ENCODE measurements at places on chromosomes 1 and 21. TPM values are rescaled to one million over a fixed set of nuclear protein-coding genes. Genes with fewer than 3 reads are reported as not detected.

DNA sequence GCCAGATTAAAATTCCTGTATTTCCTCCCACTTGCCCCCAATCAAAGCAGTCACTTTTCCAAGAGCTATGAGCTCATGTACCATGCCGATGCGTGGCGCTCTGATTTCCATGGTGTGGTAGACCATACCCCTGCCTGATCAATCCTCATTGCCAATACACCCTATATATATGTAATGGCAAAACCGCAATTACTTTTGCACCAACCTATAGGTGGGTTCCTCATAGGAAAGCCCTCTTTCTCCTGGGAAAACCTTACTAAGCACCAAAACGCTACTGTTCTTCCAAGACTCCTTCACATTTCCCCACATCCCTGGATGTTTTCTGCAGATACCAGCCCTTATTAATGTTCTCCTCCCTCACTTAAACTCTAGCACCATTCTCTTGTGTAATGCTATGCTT lies 11.0 kb downstream of the KCNJ6 start:
- DNase-seq, result no peak

DNA sequence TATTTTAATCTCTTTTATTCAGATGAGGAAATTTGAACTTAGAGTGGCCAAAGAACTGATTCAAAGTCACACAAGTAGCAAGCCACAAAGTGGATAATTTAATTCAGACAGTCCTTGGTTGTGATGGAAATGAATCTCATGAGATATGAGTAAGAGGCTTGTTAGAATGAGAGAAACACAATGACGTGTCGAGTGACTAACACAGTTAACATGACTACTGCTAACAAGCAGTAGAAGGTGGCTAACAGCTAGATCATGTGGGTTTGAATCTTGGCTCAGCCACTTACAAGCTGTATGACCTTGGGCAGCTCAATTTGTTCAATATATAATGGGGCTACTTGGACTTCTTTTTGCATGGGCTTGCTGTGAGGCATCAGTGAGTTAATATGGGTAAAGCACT lies 104.5 kb upstream of the LMO4 start:
- DNase-seq, result no peak

- DNase-seq, result peak; percentile 74
Observed at GRCh38 chr1:44609412-44609767, 64.9 kb downstream of the TMEM53 start.

GRCh38 chr1:14881775-14882672 lies 271.5 kb upstream of the TMEM51 start:
- no peak for DNase-seq

DNA sequence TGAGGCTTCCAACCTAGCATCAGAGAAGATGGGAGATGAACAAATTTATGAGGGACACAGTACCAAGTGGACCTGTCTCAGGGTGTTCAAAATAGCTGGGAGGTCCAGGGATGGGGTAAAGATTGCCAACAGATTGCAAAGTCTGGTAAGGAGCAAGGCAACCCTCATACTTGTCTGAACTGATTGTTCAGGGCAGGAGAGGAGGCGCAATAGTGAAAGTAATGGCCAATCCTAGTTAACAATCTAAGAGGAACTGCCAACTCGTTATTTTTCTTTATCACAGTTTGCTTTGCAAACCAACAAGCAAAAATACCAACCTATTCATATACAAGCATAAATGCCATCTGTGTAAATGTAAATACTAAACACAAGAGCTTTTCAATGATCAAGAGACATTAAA lies 78.4 kb upstream of the S1PR1 start:
- no peak for DNase-seq

GRCh38 chr1:118042501-118042900 lies 113.0 kb downstream of the WDR3 start:
- DNase-seq, result no peak

GRCh38 chr1:37915476-37916093 lies 31.3 kb downstream of the INPP5B start:
- DNase-seq, result no peak

- DNase-seq, result no peak
Observed at GRCh38 chr1:1721201-1721600, 3.0 kb downstream of the CDK11A start.

DNA sequence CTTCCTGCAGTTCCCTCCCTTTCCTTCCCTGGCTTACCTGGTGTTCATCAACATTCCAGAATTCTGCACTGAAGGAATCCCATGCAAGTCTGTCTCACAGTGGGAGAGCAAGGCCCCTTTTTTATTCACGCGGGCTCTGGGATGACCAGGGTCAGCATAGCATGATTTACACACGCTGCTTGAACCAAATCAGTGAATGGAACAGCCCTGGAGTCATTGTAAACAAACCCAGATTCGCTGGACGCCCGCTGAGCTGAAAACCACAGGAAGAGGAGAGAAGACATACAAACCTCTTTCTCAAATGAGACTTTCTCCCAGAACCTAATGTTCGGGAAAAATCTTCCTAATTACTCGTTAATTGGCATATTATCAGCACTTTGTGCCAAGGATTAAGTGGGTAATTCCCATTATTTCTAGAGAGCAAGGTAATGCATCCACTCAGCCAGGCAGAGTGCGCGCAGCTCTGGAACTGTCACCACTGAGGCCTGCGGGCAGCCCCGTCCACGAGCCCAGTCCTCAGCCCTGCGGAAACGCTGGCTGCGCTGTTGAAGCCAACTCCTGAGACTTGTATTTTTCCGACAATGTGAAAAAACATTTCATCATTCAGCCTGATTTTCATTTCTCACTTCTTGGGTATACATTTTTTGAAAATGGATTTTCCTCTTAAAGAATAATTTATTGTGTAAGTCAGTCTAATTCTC lies 140.0 kb downstream of the ETS2 start:
- DNase-seq, result no peak

GRCh38 chr1:58768191-58768731 lies 15.6 kb downstream of the JUN start:
- no peak for DNase-seq

- DNase-seq, result no peak
Observed at GRCh38 chr1:202233804-202234203, 40.2 kb downstream of the LGR6 start.

GRCh38 chr1:166915042-166915441 lies 39.0 kb upstream of the TADA1 start:
- DNase-seq, result no peak

DNA sequence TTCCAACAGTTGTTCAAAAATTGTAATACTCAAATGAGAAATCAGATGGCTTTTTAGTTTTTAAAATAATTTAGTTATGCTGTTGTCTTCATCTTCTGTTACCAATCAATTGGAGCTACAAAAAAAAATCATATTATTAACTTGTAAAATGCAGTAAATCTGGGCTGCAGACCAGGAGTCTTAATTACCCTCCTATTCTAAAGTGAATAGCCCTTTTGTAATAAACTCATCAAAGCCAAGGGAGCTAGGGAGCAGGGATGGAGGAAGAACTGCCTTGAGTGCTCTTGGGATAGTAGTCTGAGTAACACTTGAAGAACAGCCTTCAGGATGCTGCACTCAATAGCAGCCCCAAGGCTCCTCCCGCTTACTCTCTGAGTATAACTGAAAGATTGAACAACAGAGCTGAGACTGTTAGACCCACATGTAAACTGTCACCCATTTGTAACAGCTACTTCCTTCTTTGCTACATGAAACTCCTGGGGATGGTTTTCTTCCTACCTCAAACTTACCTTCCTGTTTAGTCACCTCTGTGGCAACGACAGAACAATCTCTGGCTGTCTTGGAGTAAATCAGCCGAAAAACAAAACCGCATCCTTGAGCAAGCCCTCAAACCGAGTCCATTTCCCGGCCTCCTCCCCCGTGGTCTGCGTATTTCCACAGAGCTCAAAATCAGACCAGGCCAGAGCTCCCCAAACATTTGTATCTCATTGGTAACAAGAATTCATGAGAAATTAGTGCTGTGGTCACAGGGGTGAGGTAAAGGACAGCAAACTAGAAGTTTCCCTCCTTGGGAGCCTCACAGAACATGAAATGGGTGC lies 55.9 kb downstream of the CD58 start:
- DNase-seq, result no peak

The CR2 gene
- total RNA-seq, result not detected

The ADORA1 gene
- total RNA-seq, result 12.5 TPM

The CRYBG2 gene
- not detected for total RNA-seq

The CFHR2 gene
- not detected for total RNA-seq

All from Right ventricle myocardium superior (tissue), 1 donor.